A549 treated with AZD2906 at 1 μM for 4 hours (cell line): ENCODE measurements at places on chromosomes 6 and 20. TPM values are rescaled to one million over a fixed set of nuclear protein-coding genes. Genes with fewer than 3 reads are reported as not detected.

GLP1R gene
- total RNA-seq, result not detected in 5 replicates

NINL gene
- total RNA-seq, result 12.8 to 16.3 TPM (median 15.3 TPM) in 5 replicates

CRYBG1 gene
- 0.47 to 1.2 TPM (median 0.56 TPM) in 5 replicates for total RNA-seq

CST4 gene
- total RNA-seq, result 0.14 TPM in 1 of 5 replicates, not detected in the others

PLG gene
- total RNA-seq, result not detected in 5 replicates

SLC2A10 gene
- not detected in 5 replicates for total RNA-seq

OR2J3 gene
- not detected in 5 replicates for total RNA-seq

DHX16 gene
- total RNA-seq, result 25.9 to 28.6 TPM (median 27.0 TPM) in 5 replicates

PREX1 gene
- total RNA-seq, result 13.5 to 17.3 TPM (median 14.9 TPM) in 5 replicates

CDH26 gene
- total RNA-seq, result 0.05 to 0.20 TPM (median 0.12 TPM) in 4 of 5 replicates, not detected in the other

TRAPPC3L gene
- total RNA-seq, result not detected in 5 replicates

ZNF165 gene
- 0.74 to 0.99 TPM (median 0.85 TPM) in 5 replicates for total RNA-seq

PDYN gene
- total RNA-seq, result 0.03 TPM in 1 of 5 replicates, not detected in the others

SNX5 gene
- total RNA-seq, result 218 to 233 TPM (median 225 TPM) in 5 replicates

HLA-DMB gene
- 1.4 to 2.5 TPM (median 1.7 TPM) in 5 replicates for total RNA-seq
